ENCODE measurements at places on chromosomes 13 and 19.

GRCh38 chr19:10233946-10234345 is 2.8 kb upstream of the S1PR2 start:
- no peak overlapping the region for H3K27ac ChIP-seq
- H3K4me1 ChIP-seq = peaks cover 37% of the 10 kb centered on the region
- no peak for DNase-seq

DNA sequence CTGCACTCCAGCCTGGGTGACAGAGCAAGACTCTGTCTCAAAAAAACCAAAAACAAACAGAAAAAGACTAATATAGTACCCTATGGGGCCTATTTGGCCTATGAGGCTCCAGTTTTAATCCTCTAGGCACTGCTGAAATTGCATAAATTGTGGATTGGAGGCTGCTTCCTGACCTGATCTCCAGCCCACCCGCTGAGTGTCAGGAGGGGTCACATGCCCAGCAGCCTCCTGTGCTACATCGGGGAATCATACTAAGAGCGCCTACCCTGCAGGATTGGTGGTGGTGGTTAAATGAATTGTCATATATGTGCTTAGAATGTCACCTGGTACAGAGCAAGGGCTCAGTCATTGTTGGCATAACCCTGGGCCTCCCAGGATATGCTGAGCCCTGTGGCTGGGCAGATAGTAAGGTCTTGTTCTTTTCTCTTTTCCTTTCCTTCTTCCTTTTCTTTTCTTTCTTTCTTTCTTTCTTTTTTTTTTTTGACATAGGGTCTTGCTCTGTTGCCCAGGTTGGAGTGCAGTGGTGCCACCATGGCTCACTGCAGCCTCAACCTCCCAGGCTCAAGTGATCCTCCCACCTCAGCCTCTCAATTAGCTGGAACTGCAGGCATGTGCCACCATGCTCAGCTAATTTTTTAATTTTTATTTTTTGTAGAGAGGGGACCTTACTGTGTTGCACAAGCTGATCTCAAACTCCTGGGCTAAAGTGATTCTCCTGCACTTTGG is 31.3 kb downstream of the LTBP4 start:
- peaks cover 5% of the 10 kb centered on the region for H3K4me1 ChIP-seq
- H3K36me3 ChIP-seq = no peaks in the 10 kb centered on the region
- no peak overlapping the region for H3K27ac ChIP-seq

- DNase-seq = peak; percentile 67
- no peaks in the 10 kb centered on the region for H3K4me1 ChIP-seq
- no peaks in the 10 kb centered on the region for H3K27me3 ChIP-seq
- H3K4me3 ChIP-seq = no peak overlapping the region
- H3K27ac ChIP-seq = no peak overlapping the region
- H3K36me3 ChIP-seq = no peaks in the 10 kb centered on the region
Measured at GRCh38 chr19:48842789-48843162, 6.5 kb upstream of the HSD17B14 start.

DNA sequence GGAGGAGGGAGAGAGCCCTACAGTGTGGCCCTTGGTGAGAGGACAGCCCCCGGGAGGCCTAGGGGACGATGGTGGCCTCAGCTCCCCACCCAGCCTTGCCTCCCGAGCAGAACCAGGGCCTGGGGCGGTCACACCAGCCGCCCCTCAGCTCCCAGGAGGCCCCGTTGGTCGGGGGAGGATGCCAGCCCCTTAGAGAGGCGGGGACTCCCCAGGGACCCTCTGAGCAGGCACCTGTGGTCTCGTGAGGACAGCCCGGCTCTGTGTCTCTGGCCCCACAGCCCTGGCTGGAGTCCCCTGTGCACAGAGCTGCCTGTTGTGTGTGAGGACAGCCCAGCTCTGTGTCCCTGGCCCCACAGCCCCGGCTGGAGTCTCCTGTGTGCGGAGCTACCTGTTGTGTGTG is 158.8 kb downstream of the KDM4B start:
- no peaks in the 10 kb centered on the region for H3K27me3 ChIP-seq
- DNase-seq = no peak
- peak overlapping the region; percentile 5 for H3K27ac ChIP-seq
- H3K4me1 ChIP-seq = peaks cover 32% of the 10 kb centered on the region

Measured in CD4-positive, CD25-positive, alpha-beta regulatory T cell (primary cell).